Globus pallidus (tissue), 1 donor: ENCODE measurements at places on chromosomes 7 and 10.

GRCh38 chr7:19145434-19146115 lies 354 bp upstream of the FERD3L start:
- no peak for DNase-seq

- no peak for DNase-seq
Measured at GRCh38 chr10:105010411-105011121, 369.5 kb downstream of the SORCS3 start.

GRCh38 chr10:98953251-98953650 lies 282.4 kb downstream of the HPSE2 start:
- no peak for DNase-seq

- DNase-seq, result peak; percentile 63
Measured at GRCh38 chr10:86312701-86313270, 53.8 kb downstream of the GRID1 start.

DNA sequence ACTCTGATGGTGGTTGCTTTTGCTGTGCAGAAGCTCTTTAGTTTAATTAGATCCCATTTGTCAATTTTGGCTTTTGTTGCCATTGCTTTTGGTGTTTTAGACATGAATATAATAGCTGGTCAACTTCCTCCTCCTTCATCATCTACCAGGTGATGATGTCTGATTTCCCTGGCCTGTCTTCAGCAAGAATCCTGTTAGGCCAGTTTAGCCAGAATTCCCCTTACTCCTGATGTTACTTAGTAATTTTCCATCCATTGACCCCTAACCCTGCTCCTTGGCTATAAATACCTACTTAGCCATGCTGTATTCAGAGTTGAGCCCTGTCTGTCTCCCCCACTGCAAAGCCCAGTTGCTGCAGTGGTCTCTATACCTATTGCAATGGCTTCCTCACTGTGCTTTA lies 91.4 kb downstream of the ZNF777 start:
- no peak for DNase-seq

GRCh38 chr7:77216181-77216845 lies 16.7 kb upstream of the FGL2 start:
- no peak for DNase-seq

DNA sequence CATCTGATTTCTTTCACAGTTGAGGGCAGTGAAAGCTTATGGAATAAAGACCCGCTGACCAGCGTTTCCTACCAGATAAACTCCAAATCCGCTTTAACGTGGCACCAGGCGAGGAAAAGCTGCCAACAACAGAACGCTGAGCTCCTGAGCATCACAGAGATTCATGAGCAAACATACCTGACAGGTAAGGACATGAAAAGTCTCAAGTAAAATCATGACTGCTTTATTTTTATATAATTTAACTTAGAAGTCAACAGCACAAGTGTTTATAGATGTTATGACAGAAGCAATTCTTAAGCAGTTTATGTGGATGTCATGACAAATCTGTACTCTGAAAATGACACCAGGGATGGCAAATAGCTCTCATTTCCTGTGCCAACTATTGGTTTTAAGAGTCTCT lies 24.5 kb downstream of the MRC1 start:
- no peak for DNase-seq

DNA sequence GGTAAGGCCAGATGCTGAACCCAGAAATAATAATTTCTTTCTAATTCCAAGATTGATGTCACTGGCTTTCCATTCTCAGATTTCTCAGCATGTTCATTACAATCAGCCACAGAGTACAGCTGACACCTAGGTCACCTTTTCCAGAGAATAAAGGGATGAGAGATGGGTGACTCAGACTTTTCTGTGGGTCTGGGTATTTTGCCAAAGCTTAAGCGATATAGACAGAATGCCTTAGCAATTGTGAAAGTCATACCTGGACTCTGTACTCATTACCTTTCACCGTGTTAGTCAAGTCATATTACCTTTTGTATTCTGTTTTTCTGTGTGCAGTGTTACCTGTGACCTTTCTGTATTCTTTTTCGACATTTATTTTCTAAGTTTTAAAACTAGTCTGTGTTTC lies 10.6 kb upstream of the PRTFDC1 start:
- DNase-seq, result no peak

- DNase-seq, result no peak
Measured at GRCh38 chr7:6648815-6649104, 11.6 kb downstream of the ZNF316 start.

DNA sequence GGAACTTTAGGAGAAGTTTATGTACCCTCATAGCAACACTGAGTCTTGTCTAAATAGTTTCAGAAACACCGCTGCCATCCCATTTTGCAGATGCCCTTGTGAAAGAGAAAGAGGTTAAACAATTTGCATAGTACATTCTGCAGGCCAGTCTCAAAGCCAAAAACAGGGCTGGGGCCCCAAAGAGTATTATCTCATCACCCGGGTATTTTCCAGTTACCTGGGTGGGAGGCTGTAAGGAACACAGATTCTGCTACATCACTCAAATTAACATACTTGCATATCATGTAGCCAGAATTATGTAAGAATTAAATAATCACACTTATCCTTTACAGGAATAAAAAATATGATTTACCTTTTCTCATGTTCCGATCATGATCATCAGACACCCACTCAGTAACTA lies 3.1 kb upstream of the FAM171A1 start:
- DNase-seq, result no peak

DNA sequence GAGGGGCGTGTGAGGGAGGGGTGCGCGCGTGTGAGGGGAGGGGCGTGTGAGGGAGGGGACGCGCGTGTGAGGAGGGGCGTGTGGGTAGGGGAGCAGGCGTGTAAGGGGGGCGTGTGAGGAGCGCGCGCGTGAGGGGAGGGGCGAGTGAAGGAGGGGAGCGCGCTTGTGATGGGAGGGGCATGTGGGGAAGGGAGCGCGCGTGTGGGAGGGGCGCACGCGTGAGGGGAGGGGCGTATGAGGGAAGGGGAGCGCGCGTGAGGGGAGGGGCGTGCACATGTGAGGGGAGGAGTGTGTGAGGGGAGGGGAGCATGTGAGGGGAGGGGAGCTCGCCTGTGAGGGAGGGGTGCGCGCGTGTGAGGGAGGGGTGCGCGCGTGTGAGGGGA lies 19.1 kb downstream of the MXI1 start:
- peak; percentile 90 for DNase-seq

- no peak for DNase-seq
Measured at GRCh38 chr7:36367561-36368077, 22.0 kb upstream of the ANLN start.

DNA sequence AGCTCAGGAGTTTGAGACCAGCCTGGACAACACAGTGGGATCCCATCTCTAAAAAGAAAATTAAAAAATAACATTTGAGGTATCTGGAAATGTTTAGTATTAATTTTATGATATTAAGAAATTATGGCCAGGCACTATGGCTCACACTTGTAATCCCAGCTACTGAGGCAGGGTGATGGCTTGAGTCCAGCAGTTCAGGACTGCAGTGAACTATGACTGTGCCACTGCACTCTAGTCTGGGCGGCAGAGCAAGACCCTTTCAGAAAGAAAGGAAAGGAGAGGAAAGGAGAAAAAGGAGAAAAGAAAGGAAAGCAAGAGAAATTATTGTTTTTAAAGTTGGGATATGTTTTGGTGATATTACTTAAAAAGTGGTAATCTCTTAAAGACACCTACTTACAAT lies 2.5 kb upstream of the CCDC186 start:
- DNase-seq, result no peak

- no peak for DNase-seq
Measured at GRCh38 chr10:70616761-70617160, 14.2 kb upstream of the PRF1 start.

- no peak for DNase-seq
Measured at GRCh38 chr7:64888901-64889685, 14.0 kb upstream of the ZNF273 start.

- DNase-seq, result no peak
Measured at GRCh38 chr7:131586259-131586658, 29.8 kb upstream of the PODXL start.

DNA sequence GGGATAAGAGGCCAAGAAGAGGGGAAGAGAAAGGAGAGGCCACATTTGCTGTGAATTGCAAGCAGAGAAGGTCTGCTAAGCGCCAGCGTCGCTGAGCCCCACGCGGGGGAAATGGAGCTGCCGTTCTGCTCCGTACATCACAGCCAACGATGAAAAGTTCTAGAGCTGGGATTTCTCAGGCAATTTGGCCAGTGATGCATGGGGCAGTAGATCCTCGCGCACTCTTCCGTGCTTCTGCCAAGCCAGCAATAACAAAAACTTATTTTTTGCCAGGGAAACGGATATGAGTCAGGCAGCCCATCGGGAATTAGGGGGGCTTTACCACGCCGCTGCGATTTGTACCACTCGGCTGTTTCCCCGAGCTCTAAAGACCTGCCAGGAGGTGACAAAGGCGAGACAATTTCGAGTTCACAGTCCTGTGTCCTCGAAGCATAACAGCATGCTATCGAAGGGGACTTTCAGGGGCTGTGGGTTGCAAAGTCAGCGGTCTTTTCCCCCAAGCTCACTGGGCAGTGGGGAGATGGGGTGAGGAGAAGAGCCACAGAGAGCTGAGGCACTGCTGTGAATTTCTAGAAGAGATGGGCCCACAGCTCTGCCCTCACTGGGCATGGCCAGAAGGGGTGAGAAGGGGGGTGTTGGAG lies 30.0 kb upstream of the SLF2 start:
- DNase-seq, result no peak

DNA sequence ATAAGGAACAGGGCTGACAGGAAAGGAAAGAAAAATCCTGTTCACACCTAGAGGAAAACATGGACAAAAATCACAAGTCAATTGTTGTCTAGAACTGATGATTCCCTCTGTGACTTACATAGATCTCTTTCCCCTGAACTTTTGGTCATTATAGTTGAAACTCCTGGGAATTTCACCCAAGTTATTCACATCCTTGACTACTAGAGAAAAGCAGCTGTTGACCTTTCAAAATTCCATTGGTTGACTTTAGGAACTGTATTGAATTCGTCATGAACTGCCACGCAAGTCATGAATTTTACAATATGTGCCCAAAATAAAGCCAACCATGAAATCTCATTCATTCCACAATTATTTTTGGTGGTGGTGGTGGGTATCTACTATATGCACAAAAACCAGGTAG lies 104.3 kb downstream of the UBE2H start:
- no peak for DNase-seq

GRCh38 chr10:78778444-78779338 lies 290.1 kb upstream of the ZMIZ1 start:
- DNase-seq, result no peak

DNA sequence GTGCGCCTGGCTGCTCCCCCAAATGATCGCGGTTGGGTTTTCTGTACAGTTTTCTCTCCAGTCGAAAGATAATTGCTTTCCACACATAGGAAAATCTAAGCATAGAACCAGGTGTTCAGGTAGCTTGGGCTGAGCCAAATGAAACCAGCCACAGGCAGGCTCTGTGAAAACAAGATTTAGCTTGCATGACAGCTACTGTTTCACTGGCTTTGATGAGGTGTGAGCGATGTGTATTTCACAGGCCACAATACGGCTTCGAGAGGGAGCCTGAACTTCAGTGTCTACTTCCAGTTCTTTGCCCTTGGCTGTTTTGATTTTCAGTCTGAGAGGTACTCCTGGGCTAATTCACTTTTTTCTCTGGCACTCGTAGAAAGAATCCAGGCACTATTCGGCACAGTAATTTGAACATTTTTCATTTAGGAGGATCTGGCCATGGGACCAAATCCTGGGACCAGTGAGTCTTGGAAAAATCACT lies 110.5 kb downstream of the JCAD start:
- DNase-seq, result no peak

DNA sequence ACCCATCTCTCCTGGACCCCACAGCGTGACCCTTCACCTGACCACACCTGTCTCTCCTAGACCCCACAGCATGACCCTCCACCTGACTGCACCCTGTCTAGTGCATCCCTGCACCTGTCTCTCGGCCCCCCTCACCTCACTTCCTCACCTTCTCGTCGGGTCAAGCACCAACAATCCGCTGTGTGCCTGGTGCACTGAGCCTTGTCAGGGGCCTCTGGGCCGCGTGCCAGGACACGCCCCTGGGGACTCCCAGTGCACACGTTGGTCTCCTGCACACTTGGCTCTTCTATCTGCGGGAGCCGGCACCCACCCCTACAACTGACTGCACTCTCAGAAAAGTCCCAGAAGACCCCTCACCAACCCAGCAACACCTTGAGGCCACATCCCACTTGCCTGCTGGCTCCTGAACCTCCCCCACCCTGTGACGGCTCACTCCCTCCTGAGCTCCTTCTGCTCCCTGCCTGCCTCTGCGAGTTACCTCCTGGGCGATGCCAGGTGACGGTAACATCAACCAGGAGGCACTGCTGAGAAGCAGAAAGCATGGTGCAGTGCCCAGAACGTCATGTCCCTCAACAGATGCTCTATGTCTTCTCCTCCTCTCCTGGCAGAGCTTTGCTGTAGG lies 147.6 kb downstream of the DIP2C start:
- no peak for DNase-seq

GRCh38 chr10:59805014-59805413 lies 51.8 kb upstream of the MRLN start:
- DNase-seq, result no peak

- no peak for DNase-seq
Measured at GRCh38 chr10:94287336-94287735, 75.4 kb downstream of the NOC3L start.

DNA sequence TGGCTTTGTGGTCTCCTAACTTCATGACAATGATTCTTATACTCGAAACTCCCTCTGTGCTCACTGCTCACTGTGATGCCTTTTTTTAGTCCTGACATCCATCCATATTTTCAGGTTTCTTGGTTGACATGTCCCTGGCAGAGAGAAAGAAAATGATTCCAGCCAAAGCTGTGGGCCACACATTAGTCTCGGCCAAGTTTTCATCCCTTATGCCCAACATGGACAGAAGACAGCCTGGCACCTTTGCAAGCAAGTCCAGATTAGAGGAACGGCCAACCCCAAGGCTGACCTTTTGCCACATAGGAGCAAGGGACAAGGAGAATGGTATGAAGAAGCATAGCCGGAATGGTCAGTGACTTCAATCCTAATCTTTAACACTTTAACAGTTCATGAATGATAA lies 8.7 kb upstream of the OPALIN start:
- no peak for DNase-seq

- DNase-seq, result no peak
Measured at GRCh38 chr10:70078329-70078728, 25.7 kb downstream of the MACROH2A2 start.

DNA sequence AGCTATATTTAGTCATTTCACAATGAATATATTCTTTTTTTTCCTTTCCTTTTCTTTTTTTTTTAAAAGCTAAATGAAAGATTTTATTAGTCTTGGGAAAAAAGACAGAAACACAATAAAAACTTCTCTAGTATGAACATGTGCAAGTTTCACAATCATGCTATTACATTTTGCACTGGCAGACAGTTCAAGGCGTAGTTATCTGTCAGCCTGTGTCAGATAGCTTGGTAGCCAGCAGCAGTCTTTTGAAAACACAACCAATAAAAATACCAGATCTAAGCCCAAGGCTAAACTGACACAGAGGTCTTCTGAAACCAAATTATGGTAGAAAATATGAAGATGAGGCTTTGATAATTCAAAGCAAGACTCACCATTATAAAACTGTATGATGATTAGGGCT lies 205.8 kb upstream of the TEX47 start:
- no peak for DNase-seq

GRCh38 chr10:534047-534566 lies 155.4 kb downstream of the DIP2C start:
- DNase-seq, result no peak
